ENCODE measurements at places on chromosomes 11 and 22.

DNA sequence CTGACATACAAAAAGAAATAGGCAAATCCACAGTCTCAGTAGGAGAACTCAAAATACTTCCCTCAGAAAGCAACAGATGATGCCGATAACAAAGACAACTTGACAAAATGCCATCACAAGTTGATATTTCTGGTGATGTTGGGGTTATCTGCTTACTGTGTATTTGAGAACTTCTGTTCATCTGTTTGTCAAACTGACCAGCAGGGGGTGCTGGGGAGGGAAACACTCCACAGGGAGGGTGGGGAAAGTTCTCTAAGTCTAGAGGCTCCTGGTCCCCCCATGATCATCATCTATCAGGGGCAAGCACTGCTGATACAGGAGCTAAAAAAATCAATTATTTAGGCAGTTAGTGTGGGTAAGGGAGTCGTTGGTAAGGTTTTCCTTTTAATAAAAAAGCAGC lies 19.2 kb downstream of the GLYATL1 start:
- DNase-seq, result no peak

- no peak for DNase-seq
Measured at GRCh38 chr22:49588739-49589138, 238.9 kb downstream of the BRD1 start.

DNA sequence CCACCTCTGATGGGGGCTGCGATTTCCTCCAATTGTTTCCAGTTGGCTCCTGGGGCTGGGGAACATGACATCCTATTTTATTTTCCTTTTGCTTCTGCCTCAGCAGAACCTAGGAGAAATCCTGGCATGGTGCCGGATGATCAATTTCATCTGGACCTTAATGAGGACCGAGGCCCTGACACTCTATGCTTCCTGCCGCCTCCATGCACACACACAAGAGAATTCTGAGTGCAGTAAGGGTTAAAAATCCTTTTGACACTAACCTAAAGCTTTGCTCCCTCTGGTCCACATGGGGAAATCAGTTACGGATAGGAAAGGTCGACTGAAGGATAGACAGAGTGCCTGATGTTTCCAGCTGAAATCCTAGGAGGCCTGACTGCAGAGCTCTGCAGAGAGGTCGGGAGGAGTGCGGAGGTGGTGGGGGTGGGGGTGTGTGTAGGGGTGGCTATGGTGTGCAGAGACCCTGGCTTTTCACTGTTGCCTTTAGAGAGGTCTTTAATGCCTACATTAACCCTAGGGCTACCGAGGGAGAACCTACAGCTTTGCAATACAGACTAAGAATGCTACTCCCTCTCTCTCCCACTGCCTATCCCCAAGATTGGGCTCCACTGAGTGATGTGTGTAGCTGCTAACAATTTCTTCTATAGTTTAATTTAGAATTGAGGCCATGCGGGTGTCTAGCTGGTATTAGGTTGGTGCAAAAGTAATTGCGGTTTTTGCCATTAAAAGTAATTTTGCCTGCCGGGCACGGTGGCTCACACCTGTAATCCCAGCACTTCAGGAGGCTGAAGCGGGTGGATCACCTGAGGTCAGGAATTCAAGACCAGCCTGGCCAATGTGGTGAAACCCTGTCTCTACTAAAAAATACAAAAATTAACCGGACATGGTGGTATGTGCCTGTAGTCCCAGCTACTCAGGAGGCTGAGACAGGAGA lies 53.6 kb upstream of the INCENP start:
- DNase-seq, result no peak

DNA sequence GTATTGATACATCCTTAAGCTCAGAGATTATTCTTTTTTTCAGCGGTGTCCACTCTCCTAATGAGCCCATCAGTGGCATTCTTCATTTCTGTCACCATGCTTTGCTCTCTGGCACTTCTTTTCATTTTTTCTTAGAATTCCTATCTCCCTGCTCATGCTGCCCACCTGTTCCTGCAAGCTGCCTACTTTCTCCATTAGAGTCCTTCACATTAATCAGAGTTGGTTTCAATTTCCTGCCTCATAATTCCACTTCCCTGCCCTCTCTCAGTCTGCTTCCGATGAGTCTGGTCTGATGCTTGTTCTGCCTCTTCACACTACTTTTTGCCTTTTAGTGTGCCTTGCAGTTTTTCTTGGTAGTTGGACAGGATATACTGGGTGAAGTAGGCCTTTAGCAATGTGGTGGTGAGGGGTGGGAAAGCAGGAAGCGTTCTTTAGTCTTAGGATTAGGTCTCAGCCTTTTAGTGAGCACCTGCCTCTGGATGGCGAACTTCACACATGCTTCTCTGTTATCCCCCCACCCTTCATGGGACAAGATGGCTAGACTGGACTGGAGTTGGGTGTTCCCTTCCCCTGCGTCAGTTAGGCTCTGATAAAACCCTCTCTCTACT lies 53.6 kb downstream of the CECR2 start:
- no peak for DNase-seq

- no peak for DNase-seq
Measured at GRCh38 chr11:121610706-121611105, 157.9 kb upstream of the SORL1-AS1 start.

GRCh38 chr11:111378185-111378860 lies 752 bp downstream of the POU2AF1 start:
- DNase-seq, result no peak
